ENCODE measurements at places on chromosomes 2 and 18. TPM values are rescaled to one million over a fixed set of nuclear protein-coding genes. Genes with fewer than 3 reads are reported as not detected.

DNA sequence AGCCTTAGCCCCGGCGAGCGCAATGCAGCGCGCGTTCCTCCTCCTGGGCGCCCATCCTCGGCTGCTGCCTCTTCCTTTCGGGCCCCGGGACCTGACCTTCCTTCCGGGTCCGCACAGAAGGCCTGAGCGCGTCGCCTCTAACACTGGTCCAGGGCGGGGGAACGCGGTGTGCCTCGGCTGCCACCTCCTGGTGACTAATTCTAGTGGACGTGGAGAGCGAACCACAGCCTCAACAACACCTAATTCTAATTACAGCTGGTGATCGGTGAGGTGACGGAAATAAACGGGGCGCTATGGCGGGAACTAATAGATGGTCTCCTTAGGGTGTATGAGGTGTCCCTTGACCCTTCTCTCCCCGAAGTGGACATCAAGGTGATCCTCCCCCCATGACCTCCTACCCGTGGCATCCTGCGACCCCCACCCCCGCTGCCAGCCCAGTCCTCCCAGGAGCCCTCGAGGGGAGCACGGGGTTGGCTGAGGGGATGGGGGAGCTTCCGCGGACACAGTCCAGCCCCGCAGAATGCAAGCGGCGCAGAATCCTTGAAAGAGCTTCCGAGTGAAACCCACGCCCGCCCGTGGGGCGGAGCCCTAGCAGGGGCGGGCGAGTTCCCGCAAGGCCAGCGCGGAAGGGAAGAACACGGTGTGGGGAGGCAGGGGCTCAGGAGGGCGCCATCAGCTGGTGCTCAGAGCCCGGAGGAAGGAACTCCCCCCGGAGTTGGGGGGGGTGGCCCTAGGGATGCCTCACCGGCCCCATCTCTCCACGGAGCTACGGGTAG, 12.8 kb upstream of the HMSD start:
- peak; percentile 81 for DNase-seq

DNA sequence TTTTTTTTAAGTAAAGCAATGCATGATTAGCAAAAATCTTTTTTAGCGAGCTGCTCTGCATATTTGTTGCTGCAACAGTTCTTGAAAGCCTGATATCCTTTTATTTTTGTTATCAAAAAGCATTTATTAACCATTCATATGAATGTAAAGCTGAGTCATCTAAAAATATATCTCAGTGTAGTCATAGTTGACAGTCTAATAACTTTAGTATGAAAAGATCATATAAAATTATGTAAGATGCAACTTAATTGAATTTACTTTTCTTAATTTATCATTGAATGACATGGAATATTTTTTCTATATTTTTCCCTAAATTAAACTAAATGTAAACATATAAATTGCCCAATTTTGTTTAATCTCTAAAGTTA, 8.5 kb downstream of the UGP2 start:
- DNase-seq: no peak

GRCh38 chr2:162369551-162369950, 25.6 kb downstream of the GCA start:
- DNase-seq: no peak

- DNase-seq: no peak
These were observed 120.0 kb downstream of the FMNL2 start for GRCh38 chr2:152454960-152455359.

DNA sequence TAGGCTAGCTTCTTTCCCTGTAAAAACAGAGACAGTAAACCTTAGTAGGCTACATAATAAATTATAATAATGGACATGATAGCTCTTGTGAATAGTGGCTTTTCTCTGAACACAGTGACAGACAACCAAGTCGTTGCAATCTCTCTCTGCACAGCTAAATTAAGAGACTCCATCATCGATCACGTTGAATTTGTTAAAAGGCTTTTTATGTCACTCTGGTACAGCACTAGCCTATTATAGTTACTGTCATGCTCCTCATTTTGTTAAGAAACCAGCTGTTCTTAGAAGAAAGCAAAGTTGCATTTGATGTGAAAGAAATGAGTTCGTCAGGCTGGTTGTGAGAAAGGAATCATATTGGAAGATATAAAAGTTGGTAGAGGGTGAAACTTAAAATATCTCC, 50.3 kb upstream of the ARHGAP28 start:
- no peak for DNase-seq

BOLL gene
- not detected for total RNA-seq

NPPC gene
- 3.0 TPM for total RNA-seq
